Naive thymus-derived CD4-positive, alpha-beta T cell (primary cell): ENCODE measurements at places on chromosomes 5 and 9. TPM values are rescaled to one million over a fixed set of nuclear protein-coding genes. Genes with fewer than 3 reads are reported as not detected.

DNA sequence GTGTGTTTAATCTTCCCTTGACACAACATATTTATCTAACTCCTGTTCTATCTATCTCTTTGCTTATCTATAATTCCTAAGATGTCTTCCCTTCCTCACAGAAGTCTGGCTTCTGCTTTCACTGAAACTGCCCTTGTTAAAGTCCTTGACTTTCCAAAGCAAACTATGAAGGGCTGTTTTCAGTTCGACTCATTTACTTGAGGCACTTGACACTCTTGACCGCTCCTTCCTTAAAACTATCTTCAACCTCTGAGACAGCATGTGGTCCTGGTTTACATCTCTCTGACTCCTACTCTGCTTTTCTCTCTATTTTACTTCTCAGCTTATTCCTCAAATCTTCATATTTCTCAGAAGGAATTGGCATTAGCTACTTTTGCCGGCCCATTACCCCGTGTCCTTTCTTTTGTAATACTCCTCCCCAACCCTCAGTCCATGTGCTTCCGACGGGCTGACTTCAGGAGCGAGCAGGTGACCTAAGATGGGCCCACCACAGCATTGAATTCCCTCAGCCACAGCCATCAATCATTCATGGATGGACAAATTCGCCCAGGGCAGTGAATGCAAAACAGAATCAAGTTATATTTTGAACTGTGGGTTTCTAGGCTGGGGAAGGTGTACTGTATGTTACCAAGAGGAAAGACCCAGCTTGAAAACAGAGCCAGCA, 1089.2 kb downstream of the PTPRD start:
- H3K36me3 ChIP-seq: no peaks in the 10 kb centered on the region
- no peaks in the 10 kb centered on the region for H3K27me3 ChIP-seq
- no peaks in the 10 kb centered on the region for H3K4me1 ChIP-seq
- no peak overlapping the region for H3K4me3 ChIP-seq

Gene ASS1
- not detected for polyA plus RNA-seq

Gene C5orf58
- 1.6 TPM for polyA plus RNA-seq

- H3K36me3 ChIP-seq: no peaks in the 10 kb centered on the region
- no peak overlapping the region for H3K4me3 ChIP-seq
- no peak overlapping the region for H3K27ac ChIP-seq
- H3K4me1 ChIP-seq: no peaks in the 10 kb centered on the region
Observed at GRCh38 chr5:35151146-35151920, 79.0 kb downstream of the PRLR start.

GRCh38 chr9:93119953-93120845, 13.9 kb downstream of the NINJ1 start:
- no peaks in the 10 kb centered on the region for H3K27me3 ChIP-seq
- no peak for DNase-seq
- H3K4me3 ChIP-seq: no peak overlapping the region
- H3K36me3 ChIP-seq: peaks cover 7% of the 10 kb centered on the region
- H3K27ac ChIP-seq: no peak overlapping the region

DNA sequence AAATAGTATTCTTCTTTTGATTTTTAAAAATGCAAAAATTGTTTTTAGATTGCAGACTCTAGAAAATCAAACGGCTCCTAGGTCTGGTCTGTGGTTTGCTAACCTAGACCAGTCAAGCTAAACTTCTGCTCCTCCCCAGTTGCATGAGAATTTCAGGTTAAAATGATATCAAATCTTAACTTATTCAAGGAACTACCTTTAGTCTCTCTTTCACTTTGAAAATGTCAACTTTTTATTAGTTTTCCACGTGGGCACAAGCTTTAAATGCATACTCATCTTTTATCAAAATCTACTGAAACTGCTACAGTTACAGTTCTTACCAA, 8.8 kb downstream of the CAMK4 start:
- DNase-seq: no peak
- peaks cover 95% of the 10 kb centered on the region for H3K4me1 ChIP-seq
- no peaks in the 10 kb centered on the region for H3K27me3 ChIP-seq
- peak overlapping the region; percentile 5 for H3K4me3 ChIP-seq

GRCh38 chr5:150234576-150235499, 45.0 kb downstream of the SLC6A7 start:
- no peak overlapping the region for H3K27ac ChIP-seq
- no peaks in the 10 kb centered on the region for H3K27me3 ChIP-seq
- no peak for DNase-seq
- H3K4me1 ChIP-seq: no peaks in the 10 kb centered on the region
- no peaks in the 10 kb centered on the region for H3K36me3 ChIP-seq

Gene LMX1B
- not detected for polyA plus RNA-seq

DNA sequence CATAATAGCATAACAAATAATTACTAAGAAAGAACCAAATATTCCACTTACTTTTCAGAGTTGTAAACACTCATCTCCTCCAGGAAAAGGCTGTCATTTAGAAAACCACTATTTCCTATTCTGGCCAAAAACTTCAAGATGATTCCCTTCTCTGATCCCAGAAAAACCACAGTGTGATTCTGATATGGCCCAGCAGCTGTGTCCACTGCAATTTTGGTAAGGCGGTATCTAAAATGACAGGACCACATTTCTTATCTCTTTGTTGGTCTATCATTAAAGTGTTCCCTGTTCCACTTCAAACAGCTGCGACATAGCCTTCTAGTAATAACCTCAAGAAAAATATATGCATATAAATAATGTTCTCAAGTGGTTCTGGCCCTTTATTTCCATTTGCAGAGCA, 96.1 kb downstream of the SEMA6A start:
- no peak for DNase-seq
- no peak overlapping the region for H3K4me3 ChIP-seq
- no peaks in the 10 kb centered on the region for H3K36me3 ChIP-seq

- H3K27me3 ChIP-seq: no peaks in the 10 kb centered on the region
- H3K4me3 ChIP-seq: no peak overlapping the region
- no peak overlapping the region for H3K27ac ChIP-seq
- H3K36me3 ChIP-seq: no peaks in the 10 kb centered on the region
- no peak for DNase-seq
Observed at GRCh38 chr9:36936498-36936831, 97.6 kb downstream of the PAX5 start.

GRCh38 chr5:57986761-57987341, 473.0 kb downstream of the PLK2 start:
- no peaks in the 10 kb centered on the region for H3K36me3 ChIP-seq
- DNase-seq: no peak
- no peaks in the 10 kb centered on the region for H3K4me1 ChIP-seq
- no peak overlapping the region for H3K4me3 ChIP-seq
- no peaks in the 10 kb centered on the region for H3K27me3 ChIP-seq

Gene OR1N1
- polyA plus RNA-seq: not detected

DNA sequence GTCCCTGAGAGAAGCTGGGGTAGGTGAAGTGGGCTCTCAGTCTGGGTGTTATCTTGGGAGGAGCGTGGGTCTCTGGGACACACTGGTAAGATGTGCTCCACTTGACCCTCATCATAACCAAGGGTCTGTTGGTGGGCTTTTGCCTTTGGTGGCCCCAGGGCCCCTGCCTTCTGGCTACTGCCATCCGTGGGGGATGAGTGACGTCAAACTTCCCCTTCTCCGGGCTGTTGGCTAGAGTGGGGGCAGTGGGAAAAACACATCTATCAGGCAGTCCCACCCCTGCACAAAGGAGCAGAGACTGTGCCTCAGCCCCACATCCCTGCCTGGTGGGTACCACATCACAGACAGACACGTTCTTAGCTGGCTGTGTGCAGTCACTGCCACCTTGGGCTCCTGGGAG, 35.1 kb downstream of the GADD45G start:
- no peaks in the 10 kb centered on the region for H3K4me1 ChIP-seq
- no peak for DNase-seq
- no peak overlapping the region for H3K27ac ChIP-seq
- no peaks in the 10 kb centered on the region for H3K36me3 ChIP-seq
- H3K27me3 ChIP-seq: no peaks in the 10 kb centered on the region

DNA sequence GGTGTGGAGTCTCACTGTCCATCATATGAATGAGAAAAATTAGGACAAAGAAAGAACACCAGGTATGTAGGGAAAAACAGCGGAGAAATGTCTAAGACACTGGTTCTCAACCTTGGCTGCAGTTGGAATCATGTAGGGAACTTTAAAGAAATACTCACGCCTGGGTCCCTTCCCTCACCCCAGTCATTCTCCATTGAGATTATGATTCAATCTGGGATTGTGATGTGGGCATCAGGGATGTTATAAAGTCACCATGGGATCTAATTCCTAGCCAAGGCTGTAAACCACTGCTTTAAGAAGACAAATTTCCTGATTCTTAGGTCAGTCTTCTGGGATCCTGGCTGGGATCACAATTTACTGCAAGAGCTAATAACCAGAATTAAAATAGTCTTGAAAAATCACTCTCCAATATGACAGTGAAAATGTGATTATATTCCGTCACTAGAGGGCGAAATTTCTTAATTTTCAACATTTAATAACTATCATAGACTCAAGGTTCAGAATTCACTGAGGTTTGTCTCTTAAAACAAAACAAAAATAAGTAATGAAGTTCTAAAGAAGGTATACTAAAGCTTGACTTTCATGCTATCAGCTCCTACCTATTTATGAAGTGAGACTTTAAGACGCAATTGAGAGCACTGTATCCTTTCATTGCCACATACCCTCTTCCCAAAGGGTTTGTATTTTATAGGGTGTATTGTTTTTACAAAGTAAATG, 60.5 kb downstream of the GLDC start:
- H3K27ac ChIP-seq: no peak overlapping the region
- H3K27me3 ChIP-seq: no peaks in the 10 kb centered on the region
- no peaks in the 10 kb centered on the region for H3K4me1 ChIP-seq
- H3K4me3 ChIP-seq: no peak overlapping the region
- no peaks in the 10 kb centered on the region for H3K36me3 ChIP-seq
- DNase-seq: peak; percentile 2

DNA sequence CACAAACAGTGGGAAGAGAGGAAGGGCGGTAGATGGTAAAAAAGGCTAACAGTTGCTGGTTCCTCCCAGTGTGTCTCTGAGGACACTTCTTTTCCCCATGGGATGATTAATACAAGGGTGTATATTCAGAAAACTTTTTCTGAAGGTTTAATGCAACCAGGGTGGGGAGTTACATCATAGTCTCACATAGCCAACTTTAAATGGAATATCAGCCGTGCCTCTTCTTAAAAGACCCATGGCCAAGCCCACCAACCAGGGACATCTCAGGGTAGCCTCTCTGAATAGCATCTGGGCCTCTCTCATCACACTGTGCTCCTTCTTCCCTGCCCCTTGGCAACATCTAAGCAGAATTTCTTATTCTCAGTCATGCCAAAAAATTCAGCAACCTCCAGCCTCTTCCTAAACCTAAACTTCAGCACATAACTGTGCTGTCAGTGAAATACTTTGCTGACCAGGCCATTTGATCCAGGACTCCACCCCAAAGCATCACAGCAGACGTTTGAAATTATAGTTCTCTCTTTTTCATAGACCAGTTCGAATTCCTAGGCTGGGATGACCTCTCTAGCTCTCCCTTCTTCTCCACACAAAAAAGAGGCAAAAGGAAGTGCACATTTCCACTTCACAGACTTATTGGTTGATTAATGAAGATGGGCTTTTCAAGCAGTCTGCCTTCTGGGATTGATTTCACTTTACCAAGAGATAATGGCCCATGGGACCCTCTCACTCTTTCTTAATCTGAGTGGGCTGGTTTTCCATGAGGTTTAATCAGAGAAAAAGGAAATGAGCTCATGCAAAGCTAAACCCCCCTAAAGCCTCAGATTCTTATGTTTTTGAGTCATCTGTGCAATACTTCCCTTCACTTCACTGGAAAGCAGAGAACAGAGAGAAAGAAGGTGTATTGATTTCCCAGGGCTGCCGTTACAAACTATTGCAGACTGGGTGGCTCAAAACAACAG, 85.1 kb upstream of the RAI14 start:
- H3K27ac ChIP-seq: no peak overlapping the region
- no peaks in the 10 kb centered on the region for H3K36me3 ChIP-seq
- H3K4me3 ChIP-seq: no peak overlapping the region
- DNase-seq: no peak

- H3K4me1 ChIP-seq: no peaks in the 10 kb centered on the region
- H3K36me3 ChIP-seq: no peaks in the 10 kb centered on the region
- DNase-seq: no peak
- no peak overlapping the region for H3K27ac ChIP-seq
Observed at GRCh38 chr5:107813559-107813958, 142.8 kb upstream of the EFNA5 start.

DNA sequence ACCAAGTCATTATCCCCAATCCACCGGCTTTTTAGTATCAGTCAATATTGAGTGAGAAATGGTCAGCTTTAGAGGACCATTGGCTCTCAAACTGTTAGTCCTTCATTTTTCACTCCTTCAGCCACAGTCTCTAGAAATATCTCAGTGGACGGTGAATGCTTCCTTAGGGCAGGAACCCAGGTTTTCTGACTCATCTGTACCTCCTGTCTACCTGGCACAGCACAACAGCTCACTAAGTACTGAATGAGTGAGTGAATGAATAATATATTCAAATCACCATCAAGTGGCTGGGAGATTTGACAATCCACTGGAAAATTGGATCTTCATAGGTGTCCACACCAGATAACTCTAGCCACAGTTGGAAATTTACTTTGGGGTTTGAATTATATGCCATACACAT, 609.5 kb upstream of the CLINT1 start:
- no peaks in the 10 kb centered on the region for H3K4me1 ChIP-seq
- no peaks in the 10 kb centered on the region for H3K27me3 ChIP-seq
- no peak for DNase-seq
- no peaks in the 10 kb centered on the region for H3K36me3 ChIP-seq

DNA sequence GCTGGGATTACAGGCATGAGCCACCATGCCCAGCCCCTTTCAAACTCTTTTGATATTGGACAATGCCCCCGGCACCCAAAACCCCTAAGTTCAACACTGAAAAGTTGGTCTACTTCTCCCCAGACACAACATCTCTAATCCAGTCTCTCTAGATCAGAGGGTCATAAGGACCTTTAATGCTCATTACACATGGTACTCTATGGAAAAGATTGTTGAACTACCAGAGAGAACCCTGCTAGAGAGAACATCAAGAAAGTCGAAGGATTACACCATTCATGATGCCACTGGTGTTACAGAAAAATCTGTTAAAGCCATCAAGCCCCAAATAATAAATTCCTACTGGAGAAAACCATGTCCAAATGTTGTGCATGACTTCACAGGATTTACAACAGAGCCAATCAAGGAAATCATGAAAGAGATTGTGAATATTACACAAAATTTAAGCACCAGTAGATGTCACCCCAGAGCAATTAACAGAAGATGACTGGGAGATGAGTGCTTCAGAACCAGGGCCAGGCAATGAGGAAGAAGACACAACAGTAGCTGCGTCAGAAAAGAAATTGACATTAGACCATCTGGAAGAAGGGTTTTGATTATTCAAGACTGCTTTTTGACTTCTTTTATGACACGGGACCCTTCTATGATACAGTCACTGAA, 28.3 kb upstream of the NIPAL4 start:
- no peaks in the 10 kb centered on the region for H3K36me3 ChIP-seq
- H3K27ac ChIP-seq: no peak overlapping the region
- no peaks in the 10 kb centered on the region for H3K4me1 ChIP-seq
- peak; percentile 20 for DNase-seq
- H3K27me3 ChIP-seq: no peaks in the 10 kb centered on the region
- H3K4me3 ChIP-seq: no peak overlapping the region

DNA sequence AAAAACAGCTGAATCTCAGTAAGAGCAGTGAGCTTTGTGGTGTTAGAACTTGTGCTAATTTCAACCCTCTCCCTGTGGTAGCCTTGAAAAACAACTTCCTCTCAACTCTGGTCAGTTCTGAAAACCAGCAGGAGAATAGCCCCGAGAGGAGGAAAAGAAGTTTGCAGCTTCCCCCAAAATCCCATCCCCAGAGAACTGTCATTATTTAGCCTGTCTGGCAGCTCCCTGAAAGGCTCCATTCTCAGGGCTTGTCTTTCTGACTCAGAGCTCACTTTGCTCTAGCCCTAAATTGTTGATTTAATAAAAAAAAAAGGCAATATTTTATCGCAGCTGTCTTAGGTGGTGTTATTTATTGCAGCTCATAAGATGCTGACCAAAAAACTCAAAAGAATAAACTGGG, 11.4 kb upstream of the SLC45A2 start:
- no peaks in the 10 kb centered on the region for H3K36me3 ChIP-seq
- H3K27me3 ChIP-seq: no peaks in the 10 kb centered on the region
- no peak for DNase-seq
- no peak overlapping the region for H3K4me3 ChIP-seq

Gene IFNA2
- polyA plus RNA-seq: not detected
